CD4-positive, alpha-beta T cell treated with Interleukin-4 for 1 hour (primary cell): ENCODE measurements at places on chromosomes 16 and 17.

- no peak for DNase-seq
Measured at GRCh38 chr17:78609191-78609641, 32.0 kb upstream of the DNAH17 start.

DNA sequence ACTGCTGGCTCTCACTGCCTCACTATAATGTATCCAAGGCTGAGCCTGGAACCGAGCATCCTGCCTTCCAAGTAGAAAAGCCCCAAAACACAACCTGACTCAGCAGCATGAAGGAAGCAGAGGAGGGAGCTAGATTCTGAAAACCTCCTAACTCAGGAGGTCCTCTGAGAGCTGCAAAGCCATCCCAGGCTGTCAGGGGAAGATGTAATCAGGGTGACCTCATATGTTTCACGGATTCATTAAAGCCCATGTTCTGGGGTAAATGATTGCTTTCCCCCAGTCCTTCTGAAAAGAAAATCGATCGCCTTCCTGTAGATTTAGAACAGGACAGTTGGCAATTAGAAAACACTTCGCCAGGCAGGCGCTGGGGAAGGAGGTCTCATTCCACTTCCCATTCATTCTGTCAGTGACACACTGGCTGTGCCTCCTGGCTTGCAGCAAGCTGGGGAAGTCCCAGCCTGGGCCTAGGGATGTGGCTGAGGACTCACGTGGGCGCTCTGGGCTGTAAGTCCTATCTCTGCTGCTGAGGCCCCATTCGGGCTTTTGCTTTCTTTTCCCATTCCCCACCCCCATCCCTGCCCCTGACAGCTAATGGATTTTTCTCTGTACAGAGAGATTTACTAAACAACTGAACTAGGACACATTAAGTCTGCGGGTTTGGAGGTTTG, 75.7 kb upstream of the TMEM132E start:
- DNase-seq: peak; percentile 13

GRCh38 chr16:2398520-2398919, 30.7 kb upstream of the CCNF start:
- DNase-seq: no peak

DNA sequence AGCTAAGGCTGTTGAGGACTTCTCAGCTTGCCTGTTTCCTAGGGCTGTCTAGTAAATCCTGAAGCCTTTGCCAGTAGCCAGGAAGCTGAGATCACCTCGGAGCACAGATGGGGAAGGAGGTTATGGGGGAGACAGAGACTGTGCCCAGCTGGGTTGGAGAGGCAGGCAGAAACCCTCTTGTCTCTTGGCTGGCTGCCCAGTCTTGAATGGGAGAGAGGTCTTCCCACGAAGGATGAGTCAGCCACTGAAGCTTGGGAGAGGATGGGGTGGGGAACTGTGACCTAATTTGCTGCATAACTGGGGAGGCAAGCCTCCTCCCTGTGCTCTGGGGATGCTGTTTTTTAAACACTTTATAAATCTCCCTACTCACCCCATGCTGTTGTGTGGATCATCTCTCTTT, 69.8 kb downstream of the SHISA9 start:
- no peak for DNase-seq

- no peak for DNase-seq
Measured at GRCh38 chr17:29474297-29474696, 84.1 kb downstream of the TAOK1 start.

DNA sequence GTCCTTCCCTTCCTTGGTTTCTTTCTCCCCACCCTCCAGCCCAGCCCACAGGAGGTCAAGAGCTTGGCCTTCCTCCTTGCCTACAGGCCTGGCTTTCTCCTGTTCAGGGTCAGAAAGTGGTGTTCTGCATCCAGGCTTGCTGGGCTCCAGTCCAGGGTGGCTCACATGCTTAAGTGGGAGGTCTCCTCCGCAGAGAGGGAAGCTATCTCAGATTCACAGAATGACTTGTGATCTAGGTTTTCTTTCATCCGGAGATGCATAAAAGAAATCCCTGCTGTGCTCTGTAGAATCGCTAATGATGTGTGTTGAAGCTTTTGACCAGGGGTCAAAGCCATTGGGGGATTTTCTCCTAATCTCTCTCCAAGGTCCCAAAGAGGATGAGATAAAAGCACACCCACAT, 382.3 kb upstream of the EEF2KMT start:
- no peak for DNase-seq

DNA sequence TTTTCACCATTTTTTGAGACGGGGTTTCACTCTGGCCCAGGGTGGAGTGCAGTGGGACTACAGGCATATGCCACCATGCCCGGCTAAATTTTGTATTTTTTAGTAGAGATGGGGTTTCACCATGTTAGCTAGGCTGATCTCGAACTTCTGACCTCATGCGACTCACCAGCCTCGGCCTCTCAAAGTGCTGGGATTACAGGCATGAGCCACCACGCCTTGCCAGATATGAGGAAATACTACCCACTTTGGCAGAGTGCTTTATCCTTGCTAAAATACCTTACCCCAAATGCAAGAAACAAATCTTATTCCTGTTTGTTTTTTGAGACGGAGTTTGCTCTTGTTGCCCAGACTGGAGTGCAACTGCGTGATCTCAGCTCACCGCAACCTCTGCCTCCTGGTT, 62.9 kb upstream of the MGAT5B start:
- DNase-seq: no peak

DNA sequence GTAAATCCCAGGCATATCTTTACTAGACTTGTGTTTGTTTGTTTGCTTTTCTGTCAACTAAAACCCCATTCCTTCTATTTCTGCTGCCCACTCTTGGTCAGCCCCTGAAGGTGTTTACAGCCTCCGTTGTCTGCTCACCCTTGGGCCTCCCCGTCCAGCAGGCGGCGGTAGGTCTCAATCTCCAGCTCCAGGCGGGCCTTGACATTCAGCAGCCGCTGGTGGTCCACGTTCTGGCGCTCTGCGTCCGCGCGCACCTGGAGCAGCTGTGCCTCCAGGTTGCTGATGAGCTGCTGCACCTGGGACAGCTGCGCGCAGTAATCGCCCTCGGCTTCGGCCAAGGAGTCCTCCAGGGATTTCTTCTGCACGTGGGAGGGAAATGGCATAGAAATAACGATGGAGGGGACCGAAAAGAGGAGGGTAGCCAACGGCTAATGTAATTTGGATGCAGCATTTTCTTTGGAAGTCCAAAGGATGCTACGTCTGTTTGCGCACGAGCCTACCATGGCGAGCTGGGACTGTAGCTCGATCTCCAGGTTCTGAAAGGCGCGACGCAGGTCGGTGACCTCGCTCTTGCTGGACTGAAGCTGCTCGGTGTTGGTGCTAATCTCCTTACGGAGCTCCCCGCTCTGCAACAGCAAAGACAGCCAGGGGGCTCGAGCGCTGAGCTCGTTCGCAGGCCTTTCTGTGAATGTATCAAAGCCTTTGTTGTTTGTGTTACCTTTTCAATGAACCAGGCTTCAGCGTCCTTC, 3.9 kb downstream of the KRT12 start:
- DNase-seq: no peak

DNA sequence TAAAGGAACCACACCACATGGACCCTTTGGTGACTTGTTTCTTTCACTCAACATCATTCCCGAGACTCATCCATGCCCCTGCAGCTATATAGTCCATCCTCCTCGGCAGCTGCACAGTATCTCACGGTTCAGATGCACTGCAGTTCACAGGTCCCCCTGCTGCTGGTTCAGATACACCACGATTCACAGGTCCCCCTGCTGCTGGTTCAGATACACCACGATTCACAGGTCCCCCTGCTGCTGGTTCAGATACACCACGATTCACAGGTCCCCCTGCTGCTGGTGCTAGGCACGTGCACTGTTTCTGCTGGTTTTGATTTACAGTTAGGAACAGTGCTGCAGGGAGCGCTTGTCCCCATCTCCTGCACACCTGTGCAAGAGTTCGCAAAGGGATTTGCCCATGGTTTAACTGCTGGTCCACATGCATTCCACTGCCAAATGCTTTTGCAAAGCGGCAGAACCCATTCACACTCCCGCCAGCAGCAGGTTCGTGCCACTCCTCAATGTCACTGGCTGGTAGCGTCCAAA, 3.8 kb downstream of the HSDL1 start:
- DNase-seq: no peak

- peak; percentile 72 for DNase-seq
Measured at GRCh38 chr16:84084570-84085270, 32.0 kb downstream of the MBTPS1 start.
